RWPE1 (cell line): ENCODE measurements at places on chromosomes 3 and 15.

- no peak for DNase-seq
These were observed 48.9 kb downstream of the HES1 start for GRCh38 chr3:194184801-194185200.

GRCh38 chr15:77028451-77029165, 33.7 kb downstream of the PSTPIP1 start:
- no peak for DNase-seq

DNA sequence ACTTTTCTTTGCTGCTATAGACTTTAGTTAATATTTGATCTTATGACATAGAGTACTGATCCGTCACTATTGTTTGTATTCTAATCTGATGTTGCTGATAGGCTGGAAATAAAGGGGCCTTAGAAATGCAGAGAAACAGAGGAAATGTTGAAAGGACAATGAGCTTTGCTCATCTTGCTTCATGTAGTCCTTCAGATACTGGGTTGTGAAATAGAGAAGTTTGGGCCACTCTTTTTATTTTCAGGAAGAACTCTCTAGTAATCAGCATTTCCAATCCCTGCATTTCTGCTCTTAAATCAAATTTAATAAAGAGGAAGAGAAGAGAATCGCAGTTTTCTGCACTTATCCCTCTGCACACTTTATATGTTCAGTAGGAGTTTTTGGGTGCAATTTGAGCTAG, 192.8 kb upstream of the THBS1 start:
- no peak for DNase-seq

- no peak for DNase-seq
These were observed 1.8 kb downstream of the HYAL3 start for GRCh38 chr3:50297384-50297775.

DNA sequence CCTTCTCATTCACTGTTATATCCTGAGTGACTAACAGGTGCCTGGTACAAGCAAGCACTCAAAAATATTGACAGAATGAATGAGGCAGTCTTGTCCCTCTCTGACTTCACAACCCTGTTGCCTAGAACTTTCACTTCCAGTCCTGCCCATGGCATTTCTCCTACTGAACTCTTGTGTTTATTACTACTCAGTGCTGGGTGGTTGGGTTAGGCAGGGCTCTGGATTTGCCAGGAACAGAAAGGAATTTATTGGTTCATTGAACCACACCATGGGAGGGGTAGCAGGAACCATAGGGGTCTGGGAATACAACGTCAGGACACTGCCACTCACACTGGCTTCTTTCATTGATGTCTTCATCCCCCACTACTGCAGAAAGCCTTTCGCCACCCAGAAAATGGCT, 41.9 kb upstream of the SEMA4B start:
- DNase-seq, result no peak

DNA sequence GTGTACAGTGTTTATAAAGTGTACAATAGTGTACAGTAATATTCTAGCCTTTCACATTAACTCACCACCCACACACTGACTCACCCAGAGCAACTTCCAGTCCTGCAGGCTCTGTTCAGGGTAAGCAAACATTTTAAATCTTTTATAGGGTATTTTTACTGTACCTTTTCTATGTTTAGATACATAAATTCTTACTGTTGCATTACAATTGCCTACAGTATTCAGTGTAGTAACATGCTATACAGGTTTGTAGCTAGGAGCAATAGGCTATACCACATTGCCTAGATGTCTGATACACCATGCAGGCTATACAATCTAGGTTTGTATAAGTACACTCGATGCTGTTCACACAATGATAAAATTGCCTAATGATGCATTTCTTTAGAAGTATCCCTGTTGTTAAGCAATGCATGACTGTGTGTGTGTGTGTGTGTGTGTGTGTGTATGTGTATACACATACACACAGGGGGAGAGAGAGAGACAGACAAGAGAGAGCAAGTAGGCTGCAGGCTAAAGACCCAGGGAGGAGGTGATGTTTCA, 72.5 kb upstream of the PRR23C start:
- DNase-seq, result no peak

DNA sequence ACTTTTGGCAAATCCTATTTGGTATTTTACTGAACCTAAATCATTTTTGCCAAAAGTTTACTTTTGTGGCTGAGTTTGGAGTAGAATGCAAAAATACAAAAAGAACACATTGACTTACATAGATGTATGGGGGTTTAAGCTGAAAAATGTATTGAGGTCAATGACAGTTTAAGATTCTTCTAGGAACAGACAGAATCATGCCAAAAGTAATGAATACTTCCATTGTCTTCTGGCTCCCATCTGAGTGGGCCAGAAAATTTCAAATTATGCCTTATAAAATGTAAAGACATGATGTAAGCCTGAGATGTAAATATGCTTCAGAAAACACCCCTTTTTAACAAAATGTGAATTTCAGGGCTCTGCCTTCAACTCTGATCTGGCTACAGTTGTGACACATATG, 375.1 kb upstream of the DPH6 start:
- DNase-seq, result no peak

- no peak for DNase-seq
These were observed 8.3 kb upstream of the CPNE9 start for GRCh38 chr3:9695345-9695744.

DNA sequence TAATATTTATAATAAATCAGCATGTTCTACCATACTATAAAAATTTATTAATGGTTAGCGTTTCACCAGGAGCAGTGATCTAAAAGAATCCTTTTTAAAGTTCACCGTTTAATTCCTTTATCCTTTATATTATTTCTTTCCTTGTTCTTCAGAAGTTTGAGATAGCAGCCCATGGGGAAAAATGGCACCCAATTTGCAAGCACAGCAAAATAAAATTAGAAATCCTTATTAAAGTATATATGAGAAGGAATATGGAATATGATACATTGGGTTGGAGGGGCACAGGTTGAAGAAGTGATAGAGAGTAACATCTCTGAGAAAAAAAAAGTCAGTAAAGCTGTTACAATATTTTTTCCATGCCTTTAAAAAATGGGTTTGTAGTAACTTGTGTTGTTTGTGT, 892.0 kb downstream of the NAALADL2 start:
- DNase-seq, result no peak

DNA sequence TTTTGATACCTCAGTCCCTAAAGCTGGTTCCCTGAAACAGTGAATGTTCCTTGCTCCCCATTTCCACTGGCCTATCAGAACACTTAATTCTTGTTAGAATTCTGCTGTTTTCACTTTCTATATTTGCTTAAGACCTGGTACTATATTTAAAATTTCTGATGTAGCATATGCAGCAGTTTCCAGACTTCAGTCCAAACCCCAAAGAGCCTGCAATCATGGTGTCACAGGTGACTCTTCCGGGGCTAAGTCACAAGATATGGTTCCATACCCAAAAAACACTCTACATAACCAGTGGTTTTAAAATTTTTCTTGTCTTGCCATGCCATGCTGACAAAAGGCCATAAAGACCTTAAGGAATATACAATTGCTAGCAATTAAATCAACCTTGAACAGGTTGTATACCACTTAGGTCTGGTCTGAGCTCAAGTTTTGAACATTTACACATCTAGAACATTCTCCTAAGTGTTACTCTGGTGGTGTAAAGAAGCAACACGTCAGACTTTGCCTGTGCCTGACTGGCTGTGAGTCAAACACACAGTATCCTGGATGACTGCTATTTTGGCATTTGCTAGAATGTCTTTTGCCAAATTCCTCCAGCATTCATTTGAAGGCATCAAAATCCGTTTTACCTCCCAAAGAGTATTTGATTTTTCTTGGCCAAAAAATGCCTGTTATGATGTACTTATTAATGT, 160.0 kb downstream of the FRMD5 start:
- peak; percentile 64 for DNase-seq
